Endodermal cell (in vitro differentiated cells): ENCODE measurements at places on chromosomes 3 and 15.
A peak's percentile ranks its signal among the peaks of the same experiment; 100 is the strongest.

DNA sequence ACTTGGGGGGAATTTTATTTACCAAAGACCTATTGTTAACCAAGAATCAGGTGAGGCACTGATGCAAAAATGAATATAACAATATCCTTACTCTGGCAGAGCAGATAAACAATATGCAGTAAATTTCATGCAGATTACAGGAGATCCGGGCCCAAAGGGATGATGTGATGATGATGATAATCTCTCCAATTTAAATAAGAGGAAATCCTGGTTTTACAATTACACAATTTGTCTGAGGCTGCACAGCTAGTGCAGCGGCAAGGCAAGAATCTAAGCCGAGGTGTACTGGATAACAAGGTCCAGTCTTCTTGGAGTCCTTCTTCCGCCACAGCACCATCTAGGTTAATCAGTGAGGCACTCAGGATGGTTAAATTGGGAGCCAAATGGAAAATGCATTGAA is 2.4 kb upstream of the MESD start:
- no peaks in the 10 kb centered on the region for H3K36me3 ChIP-seq
- no peak overlapping the region for H3K4me3 ChIP-seq
- H3K27me3 ChIP-seq, result no peaks in the 10 kb centered on the region
- H3K4me1 ChIP-seq, result no peaks in the 10 kb centered on the region

DNA sequence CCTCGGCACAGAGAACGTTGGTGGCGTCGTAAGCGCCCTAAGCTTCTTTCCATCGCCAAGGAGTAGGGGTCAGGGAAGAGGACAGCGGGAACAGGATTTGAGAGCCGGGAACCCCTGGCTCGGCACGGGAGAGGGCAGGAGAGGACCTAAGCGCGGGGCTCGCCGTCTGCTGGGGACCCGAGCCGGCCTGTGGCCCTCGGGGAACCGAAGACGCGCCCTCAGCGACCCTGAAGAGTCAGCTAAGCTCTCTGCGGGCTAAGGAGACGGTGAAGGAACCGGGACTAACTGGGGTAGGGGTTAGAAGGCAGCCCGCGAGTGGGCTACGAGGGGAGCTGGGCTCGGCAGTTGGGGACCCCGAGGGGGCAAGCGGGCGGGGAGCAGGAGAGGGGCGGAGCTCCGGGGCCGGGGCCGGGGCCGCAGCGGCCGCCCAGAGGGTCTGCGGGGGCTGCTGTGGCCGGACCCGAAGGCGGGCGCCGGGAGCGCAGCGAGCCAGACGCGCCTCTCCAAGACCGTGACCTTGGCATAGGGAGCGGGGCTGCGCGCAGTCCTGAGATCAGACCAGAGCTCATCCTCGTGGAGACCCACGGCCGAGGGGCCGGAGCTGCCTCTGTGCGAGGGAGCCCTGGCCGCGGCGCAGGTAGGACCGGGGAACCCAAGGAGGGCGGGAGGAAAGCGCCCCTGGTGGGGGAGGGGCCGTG is 574 bp downstream of the CASR start:
- H3K36me3 ChIP-seq, result no peaks in the 10 kb centered on the region
- peak overlapping the region; percentile 74 for H3K4me3 ChIP-seq
- peaks cover 90% of the 10 kb centered on the region for H3K27me3 ChIP-seq
- peak; percentile 79 for DNase-seq
- no peak overlapping the region for H3K27ac ChIP-seq
- no peaks in the 10 kb centered on the region for H3K4me1 ChIP-seq

- H3K27me3 ChIP-seq, result no peaks in the 10 kb centered on the region
- no peak overlapping the region for H3K4me3 ChIP-seq
- H3K4me1 ChIP-seq, result peaks cover 3% of the 10 kb centered on the region
- no peak for DNase-seq
- H3K27ac ChIP-seq, result no peak overlapping the region
- H3K36me3 ChIP-seq, result no peaks in the 10 kb centered on the region
Observed at GRCh38 chr3:38968403-38968802, 83.3 kb downstream of the SCN11A start.

DNA sequence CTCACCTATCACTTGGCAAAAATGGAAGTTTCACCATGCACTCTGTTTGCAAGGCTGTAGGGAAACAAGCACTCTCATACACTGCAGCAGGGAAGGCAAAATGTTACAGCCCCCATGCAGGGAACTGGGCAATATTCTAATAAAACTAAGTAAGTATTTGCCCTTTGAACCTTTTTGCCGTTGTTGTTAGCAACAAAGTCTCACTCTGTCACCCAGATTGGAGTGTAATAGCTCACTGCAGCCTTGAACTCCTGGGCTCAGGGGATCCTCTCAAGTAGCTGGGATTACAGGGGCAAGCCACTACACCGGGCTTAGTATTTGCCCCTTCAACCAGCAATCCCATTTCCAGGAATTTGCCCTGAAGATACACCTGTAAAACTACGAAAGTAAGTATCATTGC is 122.5 kb downstream of the TBC1D5 start:
- H3K4me3 ChIP-seq, result no peak overlapping the region
- no peak for DNase-seq
- peaks cover 20% of the 10 kb centered on the region for H3K36me3 ChIP-seq

- peaks cover 15% of the 10 kb centered on the region for H3K27me3 ChIP-seq
- H3K27ac ChIP-seq, result no peak overlapping the region
- peaks cover 5% of the 10 kb centered on the region for H3K4me1 ChIP-seq
Observed at GRCh38 chr3:16026753-16027152, 147.7 kb upstream of the GALNT15 start.

DNA sequence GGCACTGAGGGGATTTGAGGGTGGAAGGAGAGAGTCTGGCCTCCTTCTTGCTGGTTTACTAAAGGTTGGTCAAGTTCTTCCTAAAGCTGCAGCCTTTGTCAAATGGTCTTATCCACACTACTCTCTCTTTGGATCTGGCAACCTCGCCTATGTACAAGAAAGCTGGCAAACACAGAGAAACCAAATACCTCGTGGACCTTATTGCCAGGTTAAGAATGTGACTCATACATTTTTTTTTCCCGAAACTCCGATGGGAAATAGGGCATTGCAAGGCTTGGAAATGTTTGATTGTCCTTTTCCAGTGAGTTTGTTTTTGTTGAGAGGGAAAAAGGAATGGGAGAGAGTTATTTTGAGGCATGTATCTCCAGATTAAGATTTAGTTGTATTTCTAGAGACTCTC is 13.9 kb downstream of the EOMES start:
- peak; percentile 24 for DNase-seq
- H3K4me1 ChIP-seq, result no peaks in the 10 kb centered on the region
- H3K27me3 ChIP-seq, result no peaks in the 10 kb centered on the region
- H3K4me3 ChIP-seq, result no peak overlapping the region

DNA sequence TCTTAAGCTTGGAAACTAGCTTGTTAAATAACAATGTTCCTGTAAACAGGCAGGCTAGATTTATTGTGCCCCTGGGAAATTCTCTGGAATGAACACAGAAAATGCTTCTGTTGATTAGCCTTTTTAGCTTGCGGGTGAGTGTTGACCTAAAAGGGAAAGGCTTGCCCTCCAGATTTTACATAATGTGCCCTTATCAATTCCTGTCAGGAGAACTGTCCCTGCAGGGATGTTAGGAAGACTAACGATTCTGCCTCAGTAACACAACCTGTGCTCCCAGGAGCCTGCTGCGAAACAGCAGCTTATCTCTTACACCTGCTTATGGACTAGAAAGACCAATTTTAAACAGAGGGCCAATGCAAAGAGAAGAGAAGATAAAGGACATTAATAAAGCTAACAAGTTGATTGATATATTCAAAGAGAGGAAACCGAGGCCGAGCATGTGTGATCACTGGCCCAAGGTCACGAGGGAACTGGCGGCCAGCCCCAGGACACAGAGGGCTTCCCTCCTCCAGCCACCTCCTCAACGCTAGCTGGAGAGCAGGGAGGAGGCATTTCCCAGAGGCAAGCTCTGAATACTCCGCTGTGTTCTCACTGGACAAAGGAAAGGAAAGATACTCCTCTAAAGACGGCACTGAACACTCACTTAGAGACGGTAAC is 48.4 kb upstream of the TJP1 start:
- no peak overlapping the region for H3K4me3 ChIP-seq
- peak overlapping the region; percentile 55 for H3K27ac ChIP-seq
- H3K4me1 ChIP-seq, result peaks cover 7% of the 10 kb centered on the region
- no peaks in the 10 kb centered on the region for H3K36me3 ChIP-seq
- DNase-seq, result peak; percentile 59
- H3K27me3 ChIP-seq, result no peaks in the 10 kb centered on the region

DNA sequence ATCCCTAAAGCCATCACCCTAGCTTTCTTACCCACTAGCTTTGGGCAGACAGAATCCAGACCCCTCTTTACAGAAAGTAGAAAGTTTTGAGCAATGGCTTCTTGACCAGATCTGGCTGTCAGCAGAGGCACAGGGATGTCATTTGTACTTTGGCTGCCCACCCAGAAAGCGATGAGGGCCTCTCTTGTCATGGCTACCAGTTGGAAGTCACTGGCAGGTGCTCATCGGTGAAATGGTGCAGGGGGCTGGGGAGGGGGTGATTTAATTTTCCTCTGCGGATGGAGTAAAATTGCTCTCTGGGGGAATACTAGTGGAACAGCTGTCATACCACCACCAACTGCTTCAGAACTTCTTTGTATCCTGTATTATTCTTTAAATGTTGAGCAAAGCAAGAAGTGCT is 393.7 kb downstream of the LSAMP start:
- H3K4me3 ChIP-seq, result no peak overlapping the region
- no peak for DNase-seq
- no peaks in the 10 kb centered on the region for H3K27me3 ChIP-seq
- H3K36me3 ChIP-seq, result no peaks in the 10 kb centered on the region

GRCh38 chr3:171459942-171460724 is at the start of gene TNIK:
Gene TNIK (minus strand): TSS chr3:171460405. CDS start chr3:171460063, 342 bp downstream.
- H3K4me1 ChIP-seq, result peaks cover 8% of the 10 kb centered on the region
- DNase-seq, result peak; percentile 94
- H3K27me3 ChIP-seq, result peaks cover 55% of the 10 kb centered on the region
- peak within 1 kb of the TSS; percentile 18 for H3K27ac ChIP-seq

GRCh38 chr3:154244644-154245043 is 79.6 kb downstream of the DHX36 start:
- no peaks in the 10 kb centered on the region for H3K27me3 ChIP-seq
- DNase-seq, result no peak
- H3K4me1 ChIP-seq, result peaks cover 4% of the 10 kb centered on the region
- H3K27ac ChIP-seq, result no peak overlapping the region
- H3K4me3 ChIP-seq, result no peak overlapping the region

DNA sequence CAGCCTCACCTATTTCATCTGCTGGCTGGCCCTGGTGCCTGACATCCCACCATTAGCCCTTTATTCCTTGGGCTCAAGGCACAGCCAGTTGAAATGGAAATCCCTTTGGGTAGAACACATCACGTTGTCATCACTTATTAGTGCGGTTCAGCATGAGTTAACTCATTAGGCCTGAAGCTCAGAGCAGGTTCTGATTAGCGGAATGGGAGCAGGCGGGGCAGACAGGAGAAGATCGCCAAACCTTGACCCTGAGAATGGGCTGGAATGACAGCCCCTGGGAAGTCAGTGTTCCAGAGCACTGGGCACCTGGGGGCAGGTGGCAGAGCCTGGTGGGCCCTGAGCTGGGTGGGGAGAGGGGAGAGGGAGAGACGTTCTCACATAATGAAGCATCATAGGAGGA is 5.8 kb downstream of the ITGA11 start:
- H3K27ac ChIP-seq, result no peak overlapping the region
- H3K36me3 ChIP-seq, result no peaks in the 10 kb centered on the region
- no peak for DNase-seq
- peaks cover 35% of the 10 kb centered on the region for H3K27me3 ChIP-seq
- H3K4me3 ChIP-seq, result no peak overlapping the region

GRCh38 chr3:141039589-141039988 is 11.6 kb upstream of the SPSB4 start:
- no peak overlapping the region for H3K27ac ChIP-seq
- DNase-seq, result no peak
- H3K4me3 ChIP-seq, result no peak overlapping the region
- no peaks in the 10 kb centered on the region for H3K4me1 ChIP-seq
- no peaks in the 10 kb centered on the region for H3K27me3 ChIP-seq

DNA sequence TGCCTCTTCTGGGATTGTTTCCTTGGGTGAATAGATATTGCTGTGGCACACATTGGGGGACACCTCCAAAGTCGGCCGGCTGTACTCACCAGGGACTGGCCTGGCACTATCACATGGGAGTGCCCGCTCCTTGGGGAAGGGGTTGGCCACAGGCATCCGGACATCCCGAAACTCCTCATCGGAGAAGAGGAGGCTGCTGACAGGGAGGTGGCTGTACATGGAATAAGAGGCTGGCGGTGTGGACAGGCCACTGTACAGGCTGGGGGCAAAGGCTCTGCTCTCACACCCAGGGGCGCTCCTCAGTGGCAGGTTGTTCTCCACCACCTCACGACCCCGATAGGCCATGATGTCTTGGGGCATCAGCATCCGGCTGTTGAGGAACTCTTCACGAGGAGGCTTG is 15.7 kb downstream of the BCL6 start:
- no peaks in the 10 kb centered on the region for H3K36me3 ChIP-seq
- no peaks in the 10 kb centered on the region for H3K4me1 ChIP-seq
- DNase-seq, result no peak
- H3K27ac ChIP-seq, result no peak overlapping the region
- no peak overlapping the region for H3K4me3 ChIP-seq

DNA sequence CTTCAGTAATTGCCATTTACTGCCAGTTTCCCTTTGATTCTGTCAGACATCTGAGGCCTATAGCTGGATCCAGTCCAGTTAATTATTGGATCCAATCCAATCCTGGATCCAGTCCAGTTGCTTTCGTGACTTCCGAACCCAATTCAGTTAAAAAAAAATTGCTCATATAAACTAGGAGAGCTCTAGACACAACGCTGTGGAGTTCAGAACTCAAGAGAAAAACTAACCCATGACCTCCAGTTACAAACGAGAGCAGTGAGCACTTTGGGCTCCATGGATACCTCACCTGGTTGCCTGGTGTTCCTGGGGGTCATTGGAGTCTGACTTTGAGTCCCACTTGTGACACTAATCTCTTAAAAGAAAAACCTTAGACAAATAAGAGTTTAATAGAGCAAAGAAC is 269.8 kb downstream of the THSD4 start:
- DNase-seq, result no peak
- no peaks in the 10 kb centered on the region for H3K36me3 ChIP-seq
- no peak overlapping the region for H3K4me3 ChIP-seq
- H3K4me1 ChIP-seq, result no peaks in the 10 kb centered on the region

- no peaks in the 10 kb centered on the region for H3K27me3 ChIP-seq
- H3K36me3 ChIP-seq, result peaks cover 65% of the 10 kb centered on the region
- no peak overlapping the region for H3K27ac ChIP-seq
- peak overlapping the region; percentile 50 for H3K4me3 ChIP-seq
- no peaks in the 10 kb centered on the region for H3K4me1 ChIP-seq
Observed at GRCh38 chr3:14119651-14120050, 5.0 kb downstream of the CHCHD4 start.

- DNase-seq, result no peak
- H3K4me1 ChIP-seq, result peaks cover 2% of the 10 kb centered on the region
- no peak overlapping the region for H3K4me3 ChIP-seq
- no peak overlapping the region for H3K27ac ChIP-seq
Observed at GRCh38 chr15:52350423-52350822, 54.8 kb upstream of the MYO5C start.

- no peak overlapping the region for H3K4me3 ChIP-seq
- no peak for DNase-seq
- H3K27me3 ChIP-seq, result no peaks in the 10 kb centered on the region
- H3K27ac ChIP-seq, result no peak overlapping the region
- no peaks in the 10 kb centered on the region for H3K36me3 ChIP-seq
Observed at GRCh38 chr3:64828276-64828675, 140.5 kb upstream of the ADAMTS9 start.
